ENCODE measurements at places on chromosomes 3 and 15. TPM values are rescaled to one million over a fixed set of nuclear protein-coding genes. Genes with fewer than 3 reads are reported as not detected.

- 0 out of 2 replicates have a peak, but pooled peaks cover 8% of the 10 kb centered on the region for H3K4me1 ChIP-seq
- H3K4me3 ChIP-seq = peak within 1 kb of the TSS; percentile 94
- peak; percentile 97 for DNase-seq
- H3K27me3 ChIP-seq = no peaks in the 10 kb centered on the region
- H3K36me3 ChIP-seq = peaks cover 14% of the 10 kb centered on the region
Observed at GRCh38 chr15:51971375-51972133, at the start of gene LEO1. Gene LEO1, minus strand, starts transcription at chr15:51971778. Its CDS starts 33 bp downstream, at chr15:51971745.

- DNase-seq = no peak
- no peaks in the 10 kb centered on the region for H3K4me1 ChIP-seq
- no peak overlapping the region for H3K27ac ChIP-seq
- H3K4me3 ChIP-seq = no peak overlapping the region
- H3K27me3 ChIP-seq = no peaks in the 10 kb centered on the region
- H3K36me3 ChIP-seq = no peaks in the 10 kb centered on the region
Observed at GRCh38 chr3:162217647-162218046, 721.0 kb downstream of the OTOL1 start.

DNA sequence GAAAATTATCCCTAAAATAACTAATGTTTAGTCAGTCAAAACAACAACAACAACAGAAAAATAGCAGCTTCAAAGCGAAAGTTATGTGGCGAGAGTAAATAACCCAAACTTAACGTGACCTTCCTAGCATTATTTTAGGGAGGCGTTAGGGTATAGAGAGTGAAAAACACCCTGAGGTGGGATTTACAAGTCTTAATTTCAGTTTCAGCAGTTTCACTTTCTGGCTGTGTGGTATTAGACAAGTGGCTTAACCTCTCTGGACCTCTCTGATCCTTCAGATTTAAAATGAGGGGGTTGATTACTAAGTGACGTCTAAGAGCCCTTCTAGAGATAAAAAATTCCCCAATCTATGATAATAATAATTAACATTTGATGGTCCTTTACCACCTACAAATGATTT is 291.2 kb downstream of the ZBTB20 start:
- no peak overlapping the region for H3K27ac ChIP-seq
- H3K4me1 ChIP-seq = no peaks in the 10 kb centered on the region
- no peak for DNase-seq
- no peaks in the 10 kb centered on the region for H3K27me3 ChIP-seq

DNA sequence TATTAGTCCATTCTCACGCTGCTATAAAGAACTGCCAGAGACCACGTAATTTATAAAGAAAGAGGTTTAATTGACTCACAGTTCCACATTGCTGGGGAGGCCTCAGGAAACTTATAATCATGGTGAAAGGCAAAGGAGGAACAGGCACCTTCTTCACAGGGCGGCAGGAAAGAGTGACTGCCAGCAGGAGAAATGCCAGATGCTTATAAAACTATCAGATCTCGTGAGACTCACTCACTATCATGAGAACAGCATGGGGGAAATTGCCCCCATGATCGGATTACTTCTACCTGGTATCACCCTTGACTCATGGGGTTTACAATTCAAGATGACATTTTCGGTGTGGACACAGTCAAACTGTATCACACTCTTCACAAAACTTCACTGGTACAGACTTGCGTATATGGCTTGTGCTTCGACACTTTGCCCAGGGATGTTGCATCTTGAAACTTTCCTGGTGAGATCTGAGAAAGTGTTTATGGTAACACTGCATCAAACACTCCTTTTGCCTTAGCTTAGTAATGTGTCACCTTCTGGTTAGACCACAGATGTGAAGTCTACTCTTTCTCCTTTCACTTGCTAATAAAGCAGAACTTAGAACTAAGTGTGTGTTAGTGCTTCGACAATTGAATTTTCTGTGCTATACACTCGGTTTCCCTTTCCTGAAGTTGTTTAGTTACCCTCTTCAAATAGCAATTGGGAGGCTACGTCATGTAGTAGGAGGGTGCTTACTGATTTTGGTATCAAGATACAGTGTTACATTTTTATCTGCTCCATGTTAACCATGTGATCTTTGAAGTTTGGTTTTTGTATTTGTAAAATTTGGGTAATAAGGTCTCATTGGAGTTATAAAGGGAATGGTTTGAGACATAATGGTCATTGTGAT is 185.7 kb downstream of the LPP start:
- H3K36me3 ChIP-seq = no peaks in the 10 kb centered on the region
- H3K27me3 ChIP-seq = no peaks in the 10 kb centered on the region
- DNase-seq = no peak

DNA sequence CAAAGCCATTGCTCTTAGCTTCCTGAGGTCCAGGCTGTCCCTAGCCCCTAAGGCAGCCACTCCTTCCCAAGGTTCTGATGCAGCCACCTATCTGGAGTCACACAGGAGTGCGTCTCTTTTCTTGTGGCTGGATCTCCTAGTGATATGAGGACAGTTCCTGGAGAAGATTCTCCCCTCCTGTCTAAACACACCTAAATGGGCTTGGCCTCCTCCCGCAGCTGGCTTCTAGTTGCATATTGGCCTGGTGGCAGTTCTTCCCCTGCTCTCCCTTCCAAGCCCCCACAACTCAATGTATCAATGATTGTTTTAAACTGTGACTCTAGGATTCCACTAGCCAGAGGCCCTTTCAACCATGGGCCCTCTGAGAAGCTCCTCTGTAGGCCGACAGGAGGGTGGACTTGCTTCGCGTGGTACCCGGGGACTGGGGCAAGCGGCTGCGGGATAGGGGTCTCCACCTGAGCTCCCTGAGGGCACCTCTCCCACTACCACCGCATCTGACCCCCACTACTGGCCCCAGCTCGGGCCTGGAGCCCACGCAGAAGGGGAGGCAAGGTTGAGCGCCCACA is 1.4 kb downstream of the ITGA11 start:
- no peaks in the 10 kb centered on the region for H3K36me3 ChIP-seq
- H3K27me3 ChIP-seq = peaks cover 3% of the 10 kb centered on the region
- H3K27ac ChIP-seq = no peak overlapping the region
- no peak for DNase-seq

DNA sequence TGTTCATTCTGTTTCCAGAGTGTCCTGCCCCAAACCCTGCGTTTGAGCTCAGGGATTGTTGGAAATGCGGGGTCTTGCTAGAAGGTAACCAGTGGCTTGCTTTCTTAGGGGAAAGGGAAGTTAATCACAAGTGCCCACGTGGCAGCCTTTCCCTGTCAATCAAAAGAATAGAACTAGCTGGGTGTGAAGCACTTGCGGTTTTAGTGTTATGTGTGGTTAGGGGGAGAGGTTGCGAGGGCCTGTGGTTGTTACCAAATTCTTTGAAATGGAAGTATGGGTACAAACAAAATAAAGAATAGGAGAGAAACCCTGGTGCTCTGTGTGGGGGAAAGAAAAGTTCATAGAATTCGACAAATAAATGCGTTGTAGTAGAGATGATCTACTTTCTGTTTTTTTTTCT is 67.6 kb downstream of the FNDC3B start:
- H3K4me1 ChIP-seq = peaks cover 19% of the 10 kb centered on the region
- no peak for DNase-seq
- no peak overlapping the region for H3K27ac ChIP-seq
- no peak overlapping the region for H3K4me3 ChIP-seq

Gene DNAH12
- total RNA-seq = 1.4 TPM

Gene PLA1A
- total RNA-seq = 1.4 TPM

Gene PLA2G4E
- total RNA-seq = not detected

Gene FLNB
- total RNA-seq = 24.1 TPM

Gene C3orf49
- total RNA-seq = not detected

Data from SJCRH30 (cell line).